ENCODE measurements at places on chromosomes 2 and 18. TPM values are rescaled to one million over a fixed set of nuclear protein-coding genes. Genes with fewer than 3 reads are reported as not detected.

Gene YPEL5
- total RNA-seq = 28.3 TPM

Gene UGT1A10
- not detected for total RNA-seq

GRCh38 chr2:181185421-181185820 is 205.0 kb downstream of the UBE2E3 start:
- no peak for DNase-seq

DNA sequence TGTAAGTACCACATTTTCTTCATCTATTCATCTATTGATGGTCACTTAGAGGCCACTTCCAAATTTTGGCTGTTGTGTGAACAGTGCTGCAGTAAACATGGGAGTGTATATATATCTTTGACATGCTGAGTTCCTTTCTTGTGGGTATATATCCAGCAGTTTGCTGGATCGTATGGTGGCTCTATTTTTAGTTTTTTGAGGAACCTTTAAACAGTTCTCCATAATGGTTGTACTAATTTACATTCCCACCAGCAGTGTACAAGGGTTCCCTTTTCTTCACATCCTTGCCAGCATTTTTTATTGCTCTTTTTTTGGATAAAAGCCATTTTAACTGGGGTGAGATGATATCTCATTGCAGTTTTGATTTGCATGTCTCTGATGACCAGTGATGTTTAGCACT is 7.3 kb upstream of the ATP5MC3 start:
- no peak for DNase-seq

GRCh38 chr2:64092502-64092901 is 51.7 kb downstream of the PELI1 start:
- DNase-seq = no peak

GRCh38 chr2:120551522-120551921 is 184.1 kb upstream of the GLI2 start:
- DNase-seq = no peak
